Fibroblast of upper back skin (primary cell): ENCODE measurements at places on chromosomes 4 and X.
A peak's percentile ranks its signal among the peaks of the same experiment; 100 is the strongest.

DNA sequence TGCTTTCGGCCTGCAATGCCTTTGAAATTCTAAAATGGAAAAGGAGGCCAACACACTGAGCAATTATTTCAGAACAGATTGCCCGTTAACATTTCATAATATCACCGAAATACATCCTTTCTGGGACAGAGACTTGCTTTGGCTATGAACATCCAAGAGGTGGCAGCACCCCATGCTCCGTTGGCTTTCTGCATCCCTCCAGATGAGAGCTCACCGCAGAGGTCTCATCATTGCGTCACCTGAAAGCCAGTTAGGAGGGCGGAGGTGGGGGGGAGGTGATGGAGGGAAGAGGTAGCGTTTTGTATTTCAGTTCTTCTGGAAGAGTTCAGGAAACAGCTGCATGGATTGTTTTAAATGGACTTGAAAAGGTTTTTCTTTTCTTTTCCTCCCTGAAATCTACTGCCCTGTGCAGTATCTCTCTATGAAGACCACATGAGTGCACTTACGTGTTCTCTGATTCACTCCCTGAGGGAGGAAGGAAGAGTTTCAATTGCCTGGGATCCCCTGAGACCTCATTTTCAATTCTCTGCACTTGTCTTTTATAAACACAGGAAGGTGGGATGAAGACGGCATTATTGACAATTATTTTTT, 166.8 kb upstream of the PGRMC2 start:
- peak; percentile 96 for DNase-seq

DNA sequence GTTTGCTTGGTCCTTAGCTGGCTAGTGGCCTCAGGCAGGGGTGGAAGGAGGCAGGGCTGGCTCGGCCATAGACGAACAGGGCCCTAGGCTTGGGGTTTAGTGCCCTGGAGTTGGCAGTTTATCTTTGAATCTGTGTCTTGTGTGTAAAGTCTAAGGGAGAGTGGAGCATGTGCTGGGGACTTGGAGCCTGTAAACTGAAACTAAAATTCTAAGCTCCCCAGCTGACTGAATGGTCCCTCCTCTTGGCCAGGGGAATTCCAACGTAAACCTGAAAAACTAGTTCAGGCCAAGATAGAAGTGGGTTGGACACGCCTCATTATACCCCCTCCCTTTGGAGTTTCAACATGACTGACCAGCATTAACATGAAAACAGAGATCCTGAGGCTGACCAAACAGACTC, 46.1 kb upstream of the GPR78 start:
- DNase-seq = no peak

DNA sequence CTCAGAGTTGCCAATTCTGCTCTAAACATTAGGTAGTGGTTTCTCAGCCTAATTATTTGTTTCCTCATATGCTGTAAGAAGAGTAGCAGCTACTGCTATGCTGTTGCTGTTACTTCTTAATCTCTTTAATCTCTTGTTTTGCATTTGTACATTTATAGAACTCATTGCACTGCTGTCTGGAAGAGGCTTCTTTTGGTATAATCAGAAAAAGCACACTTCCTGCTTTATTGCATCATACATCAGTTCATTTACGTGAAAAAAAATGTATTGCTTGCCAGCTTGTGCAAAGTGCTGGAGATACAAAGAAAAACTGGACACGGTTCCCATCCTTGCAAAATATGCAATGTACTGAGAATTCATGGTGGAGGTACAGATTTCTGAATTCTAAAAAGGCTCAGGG, 332.0 kb downstream of the GRXCR1 start:
- no peak for DNase-seq

DNA sequence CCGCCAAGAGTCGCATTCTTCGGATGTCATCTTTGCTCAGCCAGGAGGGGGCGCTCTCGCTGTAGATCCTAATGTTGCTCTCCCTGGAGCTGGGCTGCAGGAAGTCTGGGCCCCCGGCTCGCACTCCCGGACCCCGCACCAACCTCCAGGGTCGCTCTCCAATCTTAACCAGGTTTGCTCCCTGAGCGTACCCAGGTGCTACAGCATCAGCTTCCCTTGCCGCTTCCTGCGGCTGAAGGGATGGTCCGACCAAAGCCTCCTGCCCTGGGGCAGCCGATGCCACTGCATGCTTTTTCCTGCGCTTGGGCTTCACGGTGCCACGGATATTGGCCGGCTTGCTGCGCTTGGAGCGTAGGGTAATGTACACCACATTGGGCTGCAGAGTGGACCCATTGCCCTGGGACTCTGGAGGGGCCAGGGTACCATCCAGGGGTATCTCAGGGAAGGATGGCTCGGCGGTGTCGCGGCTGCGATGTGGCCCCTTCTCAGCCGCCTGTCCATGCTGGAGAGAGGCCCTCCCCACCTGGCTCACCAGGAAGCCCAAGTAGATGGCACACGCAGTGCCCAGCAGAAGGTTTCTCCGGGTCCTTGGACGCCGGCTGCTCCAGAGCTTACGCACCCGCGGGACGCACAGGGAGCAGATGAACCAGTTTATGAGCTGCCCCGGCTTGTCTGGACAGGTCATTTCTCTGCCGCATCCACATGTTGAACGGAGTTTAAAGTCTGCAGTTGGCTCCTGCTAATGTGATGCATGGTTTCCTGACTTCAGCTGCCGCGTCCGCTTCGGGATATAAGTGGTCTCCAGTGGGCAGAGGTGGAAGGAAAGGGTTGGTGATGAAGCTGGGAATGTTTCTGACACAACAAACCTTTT, 1.9 kb downstream of the GASK1B start:
- peak; percentile 58 for DNase-seq

DNA sequence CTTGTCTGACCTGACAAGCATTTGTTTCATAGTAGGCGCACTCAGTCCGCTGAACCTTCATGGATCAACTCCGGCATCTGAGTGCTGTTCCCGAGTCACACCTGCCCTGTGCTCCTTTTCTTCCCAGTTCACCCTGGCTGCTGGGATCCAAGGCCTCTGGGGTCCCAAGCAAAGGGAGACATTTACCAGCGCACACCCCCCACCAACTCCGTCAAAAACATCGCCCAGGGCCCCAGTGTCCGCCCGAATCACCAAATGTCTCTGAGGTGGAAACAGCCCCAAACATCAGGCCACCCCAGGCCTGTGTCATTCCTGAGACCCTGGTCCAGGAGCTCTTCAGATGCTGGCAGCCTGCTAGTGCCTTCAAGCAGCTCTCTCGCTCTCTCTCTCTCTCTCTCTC, 5.1 kb downstream of the BLOC1S4 start:
- no peak for DNase-seq

DNA sequence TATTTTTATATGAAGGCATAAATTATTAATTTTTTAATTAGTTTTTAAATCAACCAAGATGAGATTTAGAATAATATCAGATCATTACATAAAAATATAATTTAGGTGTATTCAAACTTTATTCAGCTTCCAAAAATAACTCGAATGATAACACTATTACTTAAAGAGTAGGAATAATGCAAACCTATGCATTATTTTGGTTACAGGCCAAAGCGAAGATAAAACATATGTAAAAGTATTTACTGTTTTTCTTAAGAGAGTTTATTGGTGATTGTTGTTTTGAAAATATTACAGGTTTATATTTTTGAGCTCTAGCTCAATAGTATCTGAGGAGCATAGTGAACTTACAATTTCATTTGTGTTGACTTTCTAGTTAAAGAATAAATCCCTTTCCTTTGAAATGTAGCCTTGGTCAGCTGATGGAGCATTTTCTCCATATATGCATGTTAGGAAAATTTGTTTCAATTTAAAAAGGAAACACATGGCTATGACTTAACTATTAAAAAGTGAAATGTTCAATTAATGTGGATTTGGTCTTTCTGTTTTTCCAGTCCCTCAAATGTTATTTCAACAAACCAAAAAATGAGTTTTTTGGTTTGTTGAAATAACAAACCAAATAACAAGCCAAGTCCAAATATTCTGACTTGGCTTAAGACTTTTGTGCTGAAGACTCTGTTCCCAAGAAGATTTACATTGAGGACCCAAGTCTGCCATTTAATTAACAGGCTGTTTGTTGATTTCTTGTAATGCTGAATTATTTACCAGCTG, 346.9 kb downstream of the ARHGAP24 start:
- DNase-seq = no peak

DNA sequence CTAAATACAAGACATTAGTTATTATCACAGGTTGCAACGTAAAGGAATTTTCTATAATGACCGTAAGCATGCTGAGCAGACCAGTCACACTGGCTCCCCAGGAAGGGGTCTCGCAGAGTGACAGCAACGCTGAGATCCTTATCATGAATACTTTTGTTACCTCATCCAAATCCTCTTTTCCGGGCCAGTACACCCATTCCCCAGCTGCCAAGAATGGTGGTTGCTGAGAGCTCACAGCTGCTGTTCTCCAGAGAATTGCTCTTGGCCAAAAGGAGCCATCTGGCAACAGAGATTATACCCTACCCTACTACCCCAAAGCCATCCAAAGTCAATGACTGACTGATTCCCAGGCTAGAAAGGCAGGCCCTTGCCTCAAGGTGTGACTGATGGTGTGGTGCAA, 91.6 kb downstream of the FUNDC1 start:
- DNase-seq = no peak
